Globus pallidus (tissue), 1 donor: ENCODE measurements at places on chromosomes 6 and 20.

GRCh38 chr20:50453533-50454244, 56.5 kb upstream of the PTPN1 start:
- no peak for DNase-seq

GRCh38 chr20:47527004-47527800, 25.5 kb downstream of the NCOA3 start:
- DNase-seq: no peak

DNA sequence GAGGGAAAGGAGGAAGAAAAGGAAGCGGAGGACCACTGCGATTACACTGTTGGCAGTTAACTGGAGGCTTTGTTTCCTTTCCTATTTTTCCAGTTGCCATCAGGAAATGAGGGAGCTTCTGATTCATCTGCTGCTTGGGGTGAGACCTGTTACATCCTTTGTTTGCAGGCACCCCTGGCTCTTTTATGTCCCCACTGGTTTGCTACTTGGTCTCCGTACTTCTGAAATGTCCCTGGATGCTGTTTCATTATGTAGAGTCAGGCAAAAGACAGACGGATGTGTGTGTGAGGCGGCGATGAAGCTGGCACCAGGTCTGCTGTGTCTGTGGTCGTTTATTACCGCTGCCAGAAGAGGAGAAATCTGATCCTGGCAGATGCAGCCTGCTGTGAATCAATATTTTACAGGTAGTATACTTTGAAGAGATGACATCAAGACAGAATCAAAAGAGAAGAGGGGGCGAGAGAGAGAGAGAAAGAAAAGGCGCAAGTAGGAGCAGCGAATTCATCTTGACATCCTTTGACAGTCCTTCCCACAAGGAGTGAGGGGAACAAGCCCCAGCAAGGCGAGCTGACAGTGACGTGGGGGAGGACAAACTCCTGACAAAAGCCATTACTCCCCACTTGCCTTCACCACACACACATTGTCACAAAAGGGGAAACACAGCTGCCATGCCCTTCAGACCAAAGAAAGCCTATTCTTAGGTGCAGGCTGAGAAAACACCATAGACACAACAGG, 145.9 kb upstream of the FBXL4 start:
- no peak for DNase-seq

GRCh38 chr6:69155467-69155866, 520.4 kb downstream of the ADGRB3 start:
- no peak for DNase-seq

GRCh38 chr20:57698116-57698866, 11.5 kb downstream of the PMEPA1 start:
- DNase-seq: no peak

DNA sequence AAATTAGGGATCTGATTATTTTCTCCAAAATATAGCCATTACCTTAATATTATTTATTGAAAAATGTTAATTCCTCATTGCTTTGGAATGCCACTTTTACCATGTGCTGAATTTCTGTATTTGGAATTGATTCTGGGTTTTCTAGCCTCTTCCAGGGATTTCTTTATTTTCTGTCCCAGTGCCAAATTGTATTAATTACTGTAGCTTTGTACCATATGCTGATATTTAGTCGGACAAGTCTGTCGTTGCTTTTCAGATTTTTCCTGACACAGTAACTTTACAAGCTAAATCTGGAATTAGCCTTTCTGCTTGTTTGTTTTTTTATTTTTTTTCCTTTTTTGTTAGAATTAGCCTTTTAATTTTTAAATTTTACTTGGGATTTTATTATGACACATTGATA, 10.9 kb upstream of the TMEM14B start:
- no peak for DNase-seq

GRCh38 chr6:49565261-49565660, 14.8 kb downstream of the C6orf141 start:
- no peak for DNase-seq

GRCh38 chr20:2754424-2754823, 46.0 kb downstream of the CPXM1 start:
- DNase-seq: no peak

- no peak for DNase-seq
These were observed 111.4 kb upstream of the CLDN20 start for GRCh38 chr6:155152211-155153076.

DNA sequence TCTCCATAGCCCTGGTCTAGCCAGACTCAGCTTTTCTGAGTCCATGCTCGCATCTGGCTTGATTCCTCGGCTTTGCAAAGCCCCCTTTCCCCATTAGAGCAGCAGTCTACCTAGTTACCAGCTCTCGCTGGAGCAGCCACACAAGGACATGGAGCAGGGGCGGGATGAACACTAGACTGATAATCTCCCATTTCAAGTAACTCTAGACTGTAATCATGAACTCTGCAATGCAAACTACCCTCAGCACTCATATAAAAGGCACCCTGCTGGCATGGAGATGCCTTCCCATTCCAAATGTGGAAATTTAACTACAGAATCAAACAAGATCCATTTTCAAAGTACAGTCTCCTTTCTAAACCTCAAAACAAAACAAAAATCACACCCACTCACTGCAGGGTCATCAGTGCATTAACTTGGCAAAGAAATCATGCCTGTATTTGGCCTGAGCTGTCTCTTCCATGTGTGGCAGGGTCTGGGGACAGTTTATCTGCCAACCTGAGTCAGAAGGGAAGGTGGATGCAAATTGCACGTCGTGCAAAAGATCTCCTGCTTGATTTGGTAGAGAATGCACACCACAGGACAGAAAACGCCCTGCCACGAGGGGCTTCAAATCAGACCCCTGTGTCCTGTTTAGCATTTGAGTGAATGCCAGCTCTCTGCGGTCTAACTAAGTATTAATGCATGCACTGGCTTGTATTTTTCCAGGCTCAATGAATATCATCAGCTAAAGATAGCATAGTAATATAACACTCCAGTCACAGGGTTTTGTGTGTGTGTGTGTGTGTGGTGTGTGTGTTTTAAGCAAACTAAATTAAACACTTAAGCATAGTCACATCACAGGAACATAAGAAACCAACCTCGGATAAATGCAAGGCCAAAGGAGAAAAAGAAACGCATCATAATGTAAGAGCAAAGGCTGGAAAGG, 85.3 kb downstream of the MYLK4 start:
- no peak for DNase-seq

DNA sequence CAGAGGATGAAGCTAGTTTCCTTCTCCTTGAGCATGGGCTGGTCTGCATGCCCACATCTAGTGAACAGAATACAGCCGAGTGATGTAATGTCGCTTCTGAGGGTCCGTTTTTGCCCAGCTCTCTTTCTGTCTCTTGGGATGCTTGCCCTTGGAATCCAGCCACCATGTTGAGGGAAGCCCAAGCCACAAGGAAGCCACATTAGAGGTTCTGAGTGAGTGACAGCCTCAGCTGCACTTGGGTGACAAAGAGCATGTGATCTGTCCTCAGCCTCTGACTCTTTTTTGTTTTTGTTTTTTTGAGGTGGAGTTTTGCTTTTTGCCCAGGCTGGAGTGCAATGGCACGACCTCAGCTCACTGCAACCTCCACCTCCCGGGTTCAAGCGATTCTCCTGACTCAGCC, 100.6 kb upstream of the SALL4 start:
- no peak for DNase-seq

DNA sequence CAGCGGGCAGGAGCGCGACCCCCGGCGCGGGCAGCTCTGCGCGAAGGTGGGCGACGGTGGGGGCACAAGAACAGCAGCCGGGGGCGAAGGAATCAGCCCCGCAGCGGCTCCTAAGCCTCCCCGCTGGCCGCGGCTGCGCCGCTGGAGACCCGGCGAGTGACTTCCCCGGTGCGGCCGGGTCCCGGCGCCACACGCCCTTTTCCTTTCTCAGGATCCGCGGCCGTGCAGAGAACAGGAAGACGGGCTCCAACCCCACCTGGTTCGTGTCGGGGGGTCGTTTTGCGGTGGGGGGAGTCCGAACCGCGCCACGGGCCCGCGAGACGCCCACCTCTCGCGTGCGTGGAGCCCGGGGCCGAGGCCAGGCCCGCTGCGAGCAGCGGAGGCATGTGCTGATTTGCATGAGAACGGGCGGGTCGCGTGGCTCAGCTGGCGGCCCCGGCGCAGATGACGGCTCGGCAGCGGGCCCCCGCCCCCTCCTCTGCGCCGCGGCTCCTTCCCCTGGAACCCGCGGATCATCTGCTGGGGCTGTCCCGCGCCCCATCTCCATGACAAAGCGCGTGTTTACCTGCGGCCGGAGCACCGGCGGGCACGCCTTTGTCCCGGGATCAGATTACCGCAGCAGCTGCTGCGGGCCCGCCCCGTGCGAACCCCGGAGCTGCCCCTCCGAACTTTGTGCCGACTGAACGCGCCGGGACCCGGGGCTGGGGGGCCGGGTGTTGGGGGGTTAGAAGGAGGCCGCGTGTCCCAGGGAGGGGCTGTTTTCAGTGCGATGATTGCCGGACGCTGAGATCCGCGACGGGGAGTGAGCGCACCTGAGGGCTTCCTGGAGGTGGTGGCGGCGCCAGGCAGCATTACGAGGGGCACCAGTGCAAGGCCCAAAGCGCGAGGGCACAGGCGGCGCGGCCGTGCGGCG, 4.9 kb upstream of the DLL1 start:
- no peak for DNase-seq

GRCh38 chr20:50429412-50429811, 80.8 kb upstream of the PTPN1 start:
- no peak for DNase-seq

- no peak for DNase-seq
These were observed 156.6 kb downstream of the ZDHHC14 start for GRCh38 chr6:157537556-157537955.

GRCh38 chr6:90364286-90364685, 67.6 kb upstream of the BACH2 start:
- DNase-seq: no peak

DNA sequence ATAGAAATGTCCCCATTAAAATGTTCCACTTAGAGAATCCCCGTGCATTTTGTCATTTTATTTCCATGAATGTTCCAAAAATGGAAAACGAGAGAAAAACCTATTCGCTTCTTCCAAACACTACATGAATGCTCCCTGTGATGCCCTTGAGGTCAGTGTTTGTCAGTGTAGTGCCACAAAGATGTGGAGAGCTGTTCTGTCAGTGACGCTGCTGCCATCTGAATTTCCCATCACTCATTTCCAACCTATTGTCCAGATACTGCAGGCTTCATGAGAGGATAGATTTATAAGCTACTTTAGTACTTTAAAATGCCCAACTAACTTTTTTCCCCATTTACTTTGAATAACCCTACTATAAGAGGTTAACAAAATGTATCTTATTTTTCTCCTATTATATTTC, 335.8 kb downstream of the CDKAL1 start:
- peak; percentile 24 for DNase-seq

GRCh38 chr6:39819676-39820075, 27.5 kb downstream of the DAAM2 start:
- DNase-seq: no peak

GRCh38 chr6:42914546-42914945, 1.3 kb upstream of the PTCRA start:
- DNase-seq: no peak

DNA sequence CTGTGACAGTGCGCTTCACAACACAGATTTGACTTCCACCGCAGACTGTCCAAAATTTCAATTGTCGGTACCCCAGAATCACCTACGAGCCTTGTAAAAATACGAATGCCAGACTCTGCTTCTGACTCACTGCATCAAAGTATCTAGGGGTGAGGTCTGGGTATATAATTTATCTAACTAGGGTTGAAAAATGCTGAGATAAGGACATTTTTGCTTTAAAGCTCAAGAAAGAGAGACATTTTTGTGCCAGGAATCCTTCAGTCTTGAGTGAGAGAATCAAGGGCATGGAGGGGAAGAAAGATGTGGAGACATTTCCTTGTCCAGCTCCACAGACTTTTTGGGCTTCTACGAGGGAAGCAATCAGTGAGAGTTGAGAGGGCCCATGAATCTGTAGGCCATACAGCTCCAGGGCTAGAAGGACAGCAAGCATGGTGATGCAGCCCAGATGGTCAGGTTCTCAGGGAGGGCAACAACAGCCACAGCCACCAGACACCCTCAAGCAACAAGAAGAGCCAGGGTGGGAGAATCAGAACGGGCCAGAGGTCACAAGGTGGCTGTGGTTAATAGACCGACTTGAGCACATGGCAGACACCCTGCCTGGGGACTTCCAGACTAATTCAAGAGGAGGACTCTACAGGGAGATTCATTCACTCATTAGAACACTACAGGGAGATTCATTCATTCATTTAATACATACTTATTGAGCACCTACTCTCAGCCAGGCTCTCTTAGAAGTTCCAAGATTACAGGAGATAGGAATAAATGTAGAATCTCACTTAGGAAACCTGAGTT, 211.1 kb upstream of the PRDM1 start:
- no peak for DNase-seq

DNA sequence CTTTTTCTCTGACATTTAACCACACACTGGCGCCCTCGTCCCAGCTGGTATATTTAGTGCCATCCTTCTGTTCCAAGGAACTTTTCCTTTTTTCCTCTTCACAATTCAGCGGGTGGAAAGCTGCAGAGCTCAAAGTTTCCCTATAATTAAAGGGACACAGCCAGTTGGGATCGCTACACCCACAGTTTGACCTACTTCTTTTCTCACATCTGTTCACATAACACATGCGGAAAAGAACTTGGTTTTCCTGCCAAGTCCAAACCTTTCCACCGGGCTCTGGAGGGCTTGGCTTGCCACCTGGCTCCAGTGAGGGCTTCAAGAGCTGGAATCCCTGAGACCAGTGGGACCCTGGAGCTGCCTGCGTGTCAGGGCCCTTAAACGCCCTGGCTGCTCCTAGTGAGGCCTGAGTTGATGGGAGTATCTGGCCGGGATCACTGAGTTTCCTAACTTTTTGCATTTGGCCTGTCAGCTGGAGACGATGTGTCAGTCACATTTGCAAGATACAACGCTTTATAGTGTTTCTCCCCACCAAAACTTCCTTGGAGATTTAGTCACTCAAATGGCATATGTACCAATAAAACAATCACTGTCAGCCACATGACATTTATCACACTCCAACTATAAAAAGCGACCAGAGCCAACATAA, 176.0 kb downstream of the SASH1 start:
- DNase-seq: no peak

DNA sequence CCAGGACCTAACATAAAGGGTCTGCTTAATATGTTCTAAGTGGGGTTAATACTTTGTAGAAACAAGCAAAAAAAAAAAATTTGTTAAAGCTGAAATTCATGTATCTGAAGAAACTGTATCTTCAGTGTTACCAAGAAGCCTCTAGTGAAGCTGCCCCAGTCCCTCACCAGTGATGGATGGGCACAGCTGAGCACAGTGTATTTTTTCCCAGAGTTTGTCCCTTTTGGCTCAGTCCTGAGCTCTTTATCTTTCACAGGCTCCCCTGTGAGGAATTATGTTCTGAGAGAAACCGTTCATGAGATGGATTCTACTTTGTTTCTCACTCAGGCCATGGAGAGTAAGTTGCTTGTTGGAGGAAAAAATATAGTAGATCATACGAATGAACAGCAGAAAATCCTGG, 38.4 kb downstream of the KIF3B start:
- DNase-seq: no peak

DNA sequence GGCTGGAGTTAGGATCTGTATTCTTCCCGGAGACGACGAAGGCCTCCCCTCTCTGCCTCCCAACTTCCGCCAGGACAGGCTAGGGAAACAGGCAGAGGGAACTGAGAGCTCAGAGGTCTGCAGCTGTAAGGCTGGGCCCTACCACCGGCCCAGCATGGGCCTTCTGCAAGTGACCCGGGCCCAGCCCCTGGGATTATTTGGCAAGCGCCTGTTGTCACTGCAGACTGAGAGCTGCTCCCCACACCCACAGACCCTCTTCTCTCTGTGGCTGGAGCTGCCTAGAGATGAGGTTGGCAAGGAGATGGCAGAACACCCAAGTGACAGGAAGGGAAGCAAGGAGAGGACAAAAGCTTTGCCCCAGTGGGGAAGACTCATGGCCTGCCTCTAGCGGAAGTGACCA, 212.6 kb downstream of the ZDHHC14 start:
- no peak for DNase-seq
